ENCODE measurements at places on chromosomes 3 and 15.

DNA sequence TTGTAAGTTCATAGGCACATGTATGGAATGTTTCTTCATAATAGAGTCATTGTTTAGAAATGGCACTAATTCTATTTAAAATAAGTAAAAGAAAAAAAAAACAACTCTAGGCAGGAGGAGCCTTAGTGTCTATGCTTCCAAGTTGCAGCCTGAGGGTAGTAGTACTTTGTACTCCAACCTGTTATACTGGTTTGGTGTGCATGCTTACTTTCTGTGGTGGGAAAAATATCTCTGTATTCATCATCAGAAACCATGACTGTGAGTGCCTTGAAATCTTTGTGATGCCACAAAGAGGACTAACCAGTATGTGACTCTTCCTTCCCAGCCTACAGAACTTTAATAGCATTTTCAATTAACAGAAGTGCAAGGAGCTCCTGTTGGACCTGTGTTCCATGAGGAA lies 4.4 kb downstream of the NAALADL2 start:
- no peak for DNase-seq

DNA sequence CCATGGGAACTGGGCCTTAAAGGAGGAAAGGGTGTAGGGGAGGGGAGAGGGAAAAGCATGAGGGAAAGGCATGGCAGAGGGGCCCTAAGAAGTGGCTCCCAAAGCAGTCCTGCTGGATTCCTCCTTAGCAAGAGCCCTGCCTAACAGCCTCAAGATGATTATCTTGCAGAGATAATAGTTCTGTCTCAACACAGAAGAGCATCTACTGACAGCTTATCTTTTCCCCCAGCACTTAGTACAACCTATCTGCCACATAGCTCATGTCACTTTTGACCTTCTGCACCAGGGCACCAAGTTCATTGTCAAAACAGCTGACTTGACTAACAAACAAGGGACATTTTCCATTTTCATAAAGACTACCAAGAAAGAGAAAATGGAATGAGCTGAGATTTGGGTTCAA lies 86.3 kb downstream of the ANP32A start:
- no peak for DNase-seq

DNA sequence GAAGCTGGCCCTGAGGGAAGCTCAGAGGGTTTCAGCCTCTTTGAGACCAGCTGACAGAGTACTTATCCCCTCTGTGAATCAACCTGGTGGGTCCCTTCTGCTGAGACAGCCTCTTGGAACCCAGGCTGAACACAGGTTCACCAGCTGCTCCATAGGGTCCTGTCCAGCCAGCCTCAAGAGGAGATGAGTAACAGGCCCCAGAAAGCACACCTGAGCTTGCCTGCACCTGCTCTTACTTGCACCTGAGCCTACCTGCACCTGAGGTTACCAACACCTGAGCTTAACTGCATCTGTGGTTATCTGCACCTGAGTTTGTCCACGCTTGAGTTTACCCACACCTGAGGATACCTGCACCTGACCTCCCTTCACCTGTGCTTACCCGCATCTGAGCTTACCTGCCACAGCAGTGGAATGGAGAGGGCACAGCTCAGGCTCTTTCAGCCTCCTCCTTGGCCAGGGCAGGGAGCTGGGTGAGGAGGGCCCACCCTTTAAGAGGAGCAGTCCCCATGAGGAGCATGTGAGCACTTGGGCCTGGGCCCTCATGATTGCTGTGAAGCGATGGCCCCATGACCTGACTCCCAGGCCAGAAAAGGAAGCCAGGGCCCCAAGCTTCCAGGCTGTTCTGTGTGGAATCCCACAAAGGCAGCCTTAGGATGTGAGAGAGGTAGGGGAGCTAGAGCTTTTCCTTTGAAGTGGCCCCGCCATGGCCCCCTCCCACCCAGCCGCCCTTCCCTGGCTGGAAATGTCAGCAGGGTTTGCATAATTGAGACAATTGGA lies at the start of gene TRPM1:
TRPM1 (minus strand) TSS at position 464 of the 777 bp plus-strand sequence. CDS start 20,370 bp downstream, outside the sequence.
- DNase-seq: no peak

DNA sequence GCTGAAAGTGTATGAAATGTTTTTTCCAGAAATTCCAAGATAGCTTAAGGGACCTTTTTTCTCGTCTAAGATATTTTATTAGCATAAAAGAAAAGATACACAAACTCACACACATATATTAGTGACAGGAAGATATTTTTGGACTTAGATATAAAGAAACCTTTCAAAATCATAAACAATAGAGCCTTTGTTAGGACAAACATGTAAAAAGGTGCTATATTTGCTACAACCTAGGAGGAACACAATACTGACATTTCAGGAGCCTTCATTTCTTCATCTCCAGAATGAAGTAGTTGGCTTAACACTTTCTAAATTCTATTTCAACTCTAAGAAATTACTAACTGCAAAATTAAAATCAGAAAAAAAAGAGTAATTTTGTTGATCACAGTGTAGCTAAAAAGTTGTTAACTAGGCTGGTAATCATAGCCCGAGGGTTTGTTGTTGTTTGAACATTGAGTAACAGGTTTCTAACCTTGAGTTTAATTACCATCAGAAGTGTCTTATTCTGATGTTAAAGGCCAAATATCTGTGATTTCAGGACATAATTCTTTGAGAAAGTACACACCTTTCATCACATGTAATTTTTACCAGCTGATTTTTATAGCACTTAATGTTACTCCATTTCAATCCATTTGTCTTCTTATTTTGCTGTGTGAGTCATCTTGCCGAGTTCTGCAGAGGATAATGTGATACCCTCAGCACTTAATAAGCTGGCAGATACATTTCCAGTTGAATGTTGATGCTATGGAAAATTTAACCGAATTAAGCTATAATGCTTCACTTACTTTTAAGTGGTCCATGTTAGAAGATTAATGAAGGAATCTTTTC lies 97.3 kb downstream of the MBNL1 start:
- no peak for DNase-seq

DNA sequence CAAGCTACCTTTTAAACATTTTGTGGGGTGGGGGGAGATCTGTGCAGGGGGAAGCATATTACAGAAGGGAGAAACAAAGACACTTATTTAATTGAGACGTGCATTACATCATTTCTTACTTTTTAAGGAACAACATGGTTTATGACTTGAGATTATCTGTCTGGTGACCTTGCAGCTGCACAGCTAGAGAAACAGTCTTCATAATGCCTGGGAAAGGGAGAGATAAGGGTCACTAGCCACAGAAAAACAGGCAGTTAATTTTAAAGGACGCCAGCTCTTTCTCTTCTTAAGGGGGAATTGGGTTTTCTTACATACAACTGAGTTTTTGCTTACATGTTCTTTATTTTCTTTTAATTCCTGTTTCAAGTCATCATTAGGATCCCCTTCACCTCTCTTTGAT lies 147.9 kb downstream of the SST start:
- no peak for DNase-seq

DNA sequence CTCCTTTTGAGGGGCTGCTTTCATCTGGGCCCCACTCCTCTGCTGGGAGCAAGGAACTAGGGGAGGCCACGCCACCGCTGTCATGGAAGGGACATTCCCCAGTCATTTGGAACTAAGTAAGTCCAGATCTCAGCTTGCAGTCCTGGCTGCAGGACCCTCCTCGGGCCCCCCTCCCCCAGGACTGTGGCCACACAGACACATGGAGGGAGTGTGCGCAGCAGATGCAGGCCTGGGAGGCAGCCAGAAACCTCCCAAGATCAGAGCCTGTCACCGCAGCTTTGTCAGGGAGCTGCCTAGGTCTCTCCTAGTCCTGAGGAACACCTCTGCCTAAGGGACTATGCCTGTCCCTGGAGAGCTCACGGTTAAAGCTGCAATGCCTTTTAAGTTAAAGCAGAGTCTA lies 7.3 kb upstream of the SEMA3F start:
- no peak for DNase-seq

DNA sequence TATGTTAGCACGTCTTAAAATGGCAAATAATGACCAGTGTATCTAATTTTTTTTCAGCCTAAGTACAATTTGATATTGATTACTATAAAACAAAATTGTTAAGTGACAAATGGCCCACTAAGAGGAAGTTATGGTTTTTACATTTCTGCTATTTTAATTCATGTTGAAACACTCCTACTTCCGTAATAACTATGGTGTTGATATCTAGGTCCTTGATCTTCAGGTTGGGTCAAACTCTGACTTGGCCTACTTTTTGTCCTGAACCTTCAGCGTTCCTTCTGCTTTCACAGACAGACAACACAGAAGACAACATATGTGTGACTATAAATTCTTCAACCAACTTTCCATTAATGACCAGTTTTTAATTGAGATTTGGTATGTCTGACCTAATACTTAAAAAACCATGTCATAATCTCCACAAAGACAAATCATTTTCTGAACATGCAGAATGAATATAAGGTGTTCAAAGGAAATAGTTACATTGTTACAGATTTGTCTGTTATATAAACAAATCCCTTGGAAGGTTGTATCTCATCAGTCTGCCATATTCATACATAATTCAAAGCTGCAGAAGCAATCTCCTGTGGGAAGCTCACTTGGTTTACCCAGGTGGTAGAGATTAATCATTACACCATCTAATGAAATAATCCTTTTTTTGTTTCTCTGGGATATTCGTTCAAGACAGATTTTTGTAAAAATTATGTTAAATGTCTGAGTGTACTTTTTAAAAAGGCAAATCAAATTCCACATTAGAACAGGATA lies 92.1 kb upstream of the TSPAN3 start:
- DNase-seq: no peak

DNA sequence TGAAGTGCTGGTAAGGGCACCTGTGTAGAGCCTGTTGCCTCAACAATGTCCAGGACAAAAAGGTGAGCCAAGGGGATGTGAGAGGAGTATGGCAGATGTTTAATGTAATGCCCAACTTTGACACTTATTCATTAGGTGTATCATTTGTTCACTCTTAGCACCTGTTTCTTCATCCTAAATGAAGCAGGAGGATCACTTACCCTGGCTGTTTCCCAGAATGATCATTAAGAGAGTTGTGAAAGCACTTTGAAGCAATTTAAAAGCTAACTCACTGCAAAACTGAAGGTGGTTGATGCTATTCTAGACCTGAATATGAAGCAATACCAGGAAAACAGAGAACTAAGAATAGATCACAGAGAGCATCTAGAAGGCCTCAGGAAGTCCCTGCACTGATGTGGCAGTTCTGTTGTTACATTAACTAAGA lies 3.4 kb upstream of the HHLA2 start:
- no peak for DNase-seq

- DNase-seq: no peak
Observed at GRCh38 chr15:99148851-99149276, 44.0 kb downstream of the SYNM start.

- DNase-seq: no peak
Observed at GRCh38 chr3:113252553-113252952, 41.2 kb downstream of the BOC start.

GRCh38 chr3:58471025-58471887 lies 20.6 kb upstream of the KCTD6 start:
- peak; percentile 40 for DNase-seq

- DNase-seq: no peak
Observed at GRCh38 chr3:43423639-43424038, 137.3 kb downstream of the SNRK start.

DNA sequence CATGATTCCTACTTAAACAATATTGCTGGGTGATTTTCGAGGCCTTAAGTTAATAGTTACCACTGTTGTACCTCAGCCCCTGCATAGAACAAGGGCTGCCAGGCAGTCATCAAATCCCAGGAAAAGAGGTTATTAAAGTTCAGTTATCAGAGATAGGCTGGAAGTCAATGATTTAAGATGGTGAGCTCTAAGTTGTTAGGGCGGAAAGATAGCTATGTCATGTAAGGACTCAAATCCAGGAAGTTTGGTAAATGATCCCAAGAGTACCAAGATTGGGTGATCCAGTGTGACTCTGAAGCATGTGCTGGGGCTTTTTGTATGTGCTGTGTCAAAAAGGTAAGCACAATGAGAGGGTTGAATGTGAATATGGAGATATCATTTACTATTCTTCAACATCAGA lies 287.9 kb downstream of the NLGN1 start:
- DNase-seq: no peak

DNA sequence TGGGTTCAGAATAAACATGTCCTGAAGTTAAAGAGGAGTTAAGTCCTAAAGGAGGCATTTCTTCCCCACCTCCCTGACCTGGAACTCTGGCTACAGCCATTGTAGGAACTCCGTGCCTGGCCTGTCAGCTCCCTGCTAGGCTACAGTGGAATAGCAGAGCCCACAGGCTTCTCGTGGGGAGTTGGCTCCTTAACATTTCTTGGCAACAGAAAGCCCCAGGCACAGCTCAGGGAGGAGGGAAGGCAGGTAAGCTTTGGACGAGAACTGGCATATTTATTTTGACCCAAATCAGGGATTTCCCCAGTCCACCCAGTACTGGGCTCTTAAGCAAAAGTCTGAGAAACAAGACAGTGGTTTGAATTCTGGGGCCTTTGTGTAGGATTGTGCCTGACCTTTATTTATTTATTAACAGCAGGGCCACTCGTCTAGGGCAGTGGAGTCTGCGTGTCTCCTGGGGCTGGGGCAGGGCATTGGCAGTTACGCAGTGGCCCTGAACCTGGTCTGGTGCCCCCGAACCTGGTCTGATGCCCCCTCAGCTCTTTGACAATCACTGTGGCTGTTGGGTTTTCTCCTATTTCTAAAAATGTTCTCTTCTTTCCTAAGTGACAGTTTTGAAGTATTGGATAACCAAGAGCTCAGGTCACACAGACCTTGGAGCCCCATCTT lies 7.9 kb upstream of the ISG20 start:
- DNase-seq: no peak

GRCh38 chr15:83567318-83567717 lies 86.6 kb upstream of the ADAMTSL3 start:
- DNase-seq: no peak

DNA sequence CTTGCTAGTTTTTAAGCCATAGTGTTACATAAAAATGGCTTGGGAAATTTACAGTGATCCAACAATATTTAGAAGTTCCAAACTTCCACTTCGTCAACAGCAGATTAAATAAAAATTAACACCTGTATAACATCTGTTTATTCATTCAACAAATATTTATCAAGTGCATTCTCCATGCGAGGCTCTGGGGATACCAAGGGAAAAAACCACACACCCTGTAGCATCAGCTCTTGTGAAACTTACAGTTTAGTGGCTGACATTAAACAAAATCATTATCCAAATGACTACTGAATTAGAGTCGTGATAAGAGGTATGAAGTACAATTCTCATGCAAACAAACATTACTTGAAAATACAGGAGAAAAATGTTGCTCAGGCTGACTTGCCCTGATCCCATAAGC lies 122.9 kb downstream of the DLG1 start:
- DNase-seq: no peak

DNA sequence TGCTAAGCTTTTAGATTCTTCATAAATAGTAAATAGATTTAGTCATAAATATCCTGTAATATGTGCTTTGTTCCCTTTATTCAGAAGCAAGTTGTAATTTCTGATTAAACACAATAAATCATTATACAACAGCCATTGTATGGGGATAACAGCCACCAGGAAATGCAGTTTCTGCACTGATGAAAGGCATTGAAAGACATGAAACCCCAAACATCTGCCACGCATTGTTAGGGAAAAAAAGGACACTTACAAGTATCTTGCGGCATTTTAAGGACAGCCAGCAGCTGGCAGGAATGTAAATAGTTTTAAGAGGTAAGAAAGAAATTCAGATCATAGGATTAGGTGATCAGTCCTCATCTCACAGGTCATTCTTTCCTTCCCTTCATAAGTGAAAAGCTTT lies 801.1 kb upstream of the LMCD1 start:
- DNase-seq: no peak
